ENCODE measurements at places on chromosomes 5 and 9.

DNA sequence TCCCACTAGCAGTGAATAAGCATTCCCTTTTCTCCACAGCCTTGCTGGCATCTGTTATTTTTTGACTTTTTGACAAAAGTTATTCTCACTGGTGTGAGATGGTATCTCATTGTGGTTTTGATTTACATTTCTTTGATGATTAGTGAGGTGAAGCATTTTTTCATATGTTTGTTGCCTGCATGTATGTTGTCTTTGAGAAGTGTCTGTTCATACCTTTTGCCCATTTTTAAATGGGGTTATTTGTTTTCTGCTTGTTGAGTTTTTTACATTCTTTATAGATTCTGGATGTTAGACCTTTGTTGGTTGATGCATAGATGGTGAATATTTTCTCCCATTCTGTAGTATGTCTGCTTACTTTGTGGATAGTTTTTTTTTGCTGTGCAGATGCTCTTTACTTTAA lies 171.7 kb downstream of the SREK1 start:
- DNase-seq: no peak

GRCh38 chr5:126341906-126342630 lies 81.1 kb upstream of the GRAMD2B start:
- no peak for DNase-seq

DNA sequence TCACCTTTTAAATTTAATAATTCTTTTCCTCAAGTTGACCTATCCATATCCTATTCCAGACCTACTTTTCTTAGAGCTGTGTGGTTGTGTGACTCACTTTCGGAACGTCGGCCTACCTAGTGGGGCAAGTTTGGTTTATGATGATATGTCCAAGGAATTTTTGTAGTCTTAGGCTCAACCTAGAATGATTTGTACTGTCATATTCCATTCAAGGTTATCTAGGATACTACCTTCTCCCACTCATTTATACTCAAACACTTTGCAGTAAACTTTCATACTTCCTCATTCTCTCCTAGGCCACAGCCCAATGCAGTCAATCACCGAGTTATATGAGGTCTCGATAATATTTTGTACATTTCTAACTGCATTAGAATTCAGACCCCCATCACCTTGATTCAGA lies 61.9 kb downstream of the PIK3R1 start:
- DNase-seq: no peak

GRCh38 chr5:172187118-172188032 lies 649 bp downstream of the STK10 start:
- peak; percentile 61 for DNase-seq

DNA sequence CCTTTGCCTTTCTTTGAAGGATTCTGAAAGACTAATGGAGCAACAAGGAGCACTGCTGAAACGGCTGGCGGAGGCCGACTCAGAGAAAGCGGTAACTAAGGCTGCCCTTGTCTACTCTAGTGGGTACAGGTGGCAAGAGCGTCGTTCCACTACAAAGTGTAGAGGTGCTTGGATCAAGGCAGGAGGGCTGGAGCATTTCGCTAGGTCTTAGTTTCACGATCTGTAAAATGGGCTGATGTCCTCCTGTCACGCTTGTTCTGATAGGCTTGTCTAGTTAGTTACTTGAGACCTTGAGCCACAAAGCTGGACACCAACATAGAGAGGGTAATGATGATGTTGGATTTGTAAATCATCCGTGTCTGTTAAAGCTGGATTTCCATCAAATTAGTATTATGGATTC lies 23.0 kb upstream of the GLE1 start:
- DNase-seq: no peak

GRCh38 chr5:113150821-113151220 lies 174.2 kb downstream of the DCP2 start:
- no peak for DNase-seq

GRCh38 chr5:92508271-92508670 lies 1072.7 kb downstream of the NR2F1-AS1 start:
- no peak for DNase-seq

DNA sequence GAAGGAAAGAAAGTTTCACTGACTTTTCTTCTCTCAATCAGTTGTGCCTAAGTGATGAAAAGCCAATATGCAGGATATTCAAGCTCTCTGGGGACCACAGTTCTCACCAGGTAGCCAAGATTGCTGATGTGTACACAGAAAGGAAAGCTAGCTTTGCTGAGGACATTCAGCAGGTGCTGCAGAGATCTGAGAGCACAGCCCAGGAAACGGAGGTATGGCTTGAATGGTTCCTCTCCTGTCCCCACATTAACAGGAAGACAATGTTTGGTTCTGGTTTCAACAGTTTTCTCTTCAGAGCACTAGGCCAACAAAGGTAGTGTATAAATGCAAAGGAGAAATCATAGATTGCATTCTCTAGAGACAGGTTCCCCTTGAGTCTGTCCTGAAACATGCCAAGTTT lies 69.6 kb downstream of the PTPDC1 start:
- DNase-seq: no peak

DNA sequence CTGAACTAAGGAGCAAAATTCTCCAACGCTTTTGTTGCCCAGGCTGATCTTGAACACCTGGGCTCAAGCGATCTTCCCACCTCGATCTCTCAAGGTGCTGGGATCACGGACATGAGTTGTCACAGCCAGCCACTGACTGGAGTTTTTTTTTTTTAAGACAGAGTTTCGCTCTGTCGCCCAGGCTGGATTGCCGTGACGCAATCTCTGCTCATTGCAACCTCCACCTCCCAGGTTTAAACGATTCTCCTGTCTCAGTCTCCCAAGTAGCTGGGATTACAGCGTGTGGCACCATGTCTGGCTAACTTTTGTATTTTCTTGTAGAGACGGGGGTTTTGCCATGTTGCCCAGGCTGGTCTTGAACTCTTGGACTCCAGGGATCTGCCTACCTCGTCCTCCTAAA lies 58.2 kb downstream of the EHMT1 start:
- no peak for DNase-seq

- no peak for DNase-seq
Observed at GRCh38 chr9:127311239-127311741, 46.7 kb downstream of the GARNL3 start.

DNA sequence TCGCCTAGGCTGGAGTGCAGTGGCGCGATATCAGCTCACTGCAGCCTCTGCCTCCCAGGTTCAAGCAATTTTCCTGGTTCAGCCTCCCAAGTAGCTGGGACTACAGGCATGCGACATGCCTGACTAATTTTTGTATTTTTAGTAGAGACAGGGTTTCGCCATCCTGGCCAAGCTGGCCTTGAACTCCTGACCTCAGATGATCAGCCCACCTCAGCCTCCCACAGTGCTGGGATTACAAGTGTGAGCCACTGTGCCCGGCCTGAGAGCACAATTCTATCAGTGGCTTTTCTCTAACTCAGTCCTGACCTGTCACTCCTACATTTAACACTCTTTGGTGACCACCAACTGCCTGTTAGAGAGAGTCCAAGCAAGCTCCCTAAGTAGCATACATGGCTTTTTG lies 82.7 kb upstream of the SPOCK1 start:
- no peak for DNase-seq

GRCh38 chr9:14945351-14945750 lies 35.1 kb upstream of the FREM1 start:
- no peak for DNase-seq

GRCh38 chr5:124746916-124747790 lies 714 bp upstream of the ZNF608 start:
- peak; percentile 49 for DNase-seq

- no peak for DNase-seq
Observed at GRCh38 chr9:121886759-121887485, 206.2 kb downstream of the TTLL11 start.

DNA sequence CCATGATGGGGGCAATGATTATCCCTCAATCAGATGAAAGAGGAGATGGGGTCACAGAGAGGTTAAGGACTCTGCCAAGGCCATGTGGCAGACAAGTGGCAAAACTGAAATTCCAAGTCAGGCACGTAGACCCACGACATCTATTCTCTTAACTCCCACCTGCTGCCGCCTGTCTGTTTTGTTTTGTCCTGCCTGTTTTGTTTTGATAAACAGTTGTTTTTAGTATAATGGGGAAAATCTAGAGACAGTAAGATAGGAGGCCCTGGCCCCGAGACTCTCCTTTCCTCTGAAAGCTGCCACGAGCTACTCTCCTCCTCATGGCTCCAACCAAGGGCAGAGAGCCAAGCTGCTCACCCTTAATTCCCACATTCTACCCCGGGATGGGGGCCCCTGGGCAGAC lies 4.9 kb downstream of the FSTL4 start:
- DNase-seq: no peak

- DNase-seq: no peak
Observed at GRCh38 chr9:1261266-1261665, 211.1 kb downstream of the DMRT2 start.

DNA sequence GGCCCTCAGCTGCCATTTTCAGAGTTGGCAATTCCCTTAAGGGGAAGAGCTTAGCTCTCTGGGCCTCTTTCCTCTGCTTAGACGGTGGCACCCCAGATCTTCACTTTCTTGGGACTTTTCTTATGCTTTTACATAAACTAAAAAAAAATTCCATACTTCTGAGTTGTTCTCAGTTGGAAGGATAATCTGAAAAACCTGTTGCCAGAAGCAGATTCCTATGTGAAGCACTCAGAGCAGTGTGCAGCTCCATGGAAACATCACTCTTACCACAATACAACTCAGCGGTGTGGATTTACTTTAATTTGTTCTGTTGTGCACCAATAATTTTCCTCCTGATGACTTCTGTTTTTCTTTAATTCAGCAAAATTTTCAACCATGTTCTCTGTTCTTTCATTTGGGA lies 44.1 kb upstream of the MROH2B start:
- no peak for DNase-seq

DNA sequence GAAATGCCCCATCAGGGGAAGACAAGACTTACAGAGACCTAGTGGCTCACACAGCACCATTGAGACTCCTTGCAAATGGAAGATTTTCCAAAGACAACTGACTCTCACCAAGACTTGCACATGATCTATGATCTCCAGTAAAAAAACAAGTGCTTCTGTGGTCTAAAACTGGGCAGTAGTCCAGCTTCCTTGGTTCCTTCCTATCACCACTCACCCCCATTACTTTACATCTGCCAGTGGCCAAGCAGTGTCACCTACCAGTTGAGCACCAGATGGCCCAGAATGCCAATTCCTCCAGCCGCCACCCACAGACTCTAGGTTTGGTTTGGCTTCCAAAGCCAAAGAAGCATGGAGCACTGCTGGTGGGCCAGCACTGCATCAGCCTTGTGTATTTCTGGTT lies 47.7 kb downstream of the SH3TC2 start:
- no peak for DNase-seq

DNA sequence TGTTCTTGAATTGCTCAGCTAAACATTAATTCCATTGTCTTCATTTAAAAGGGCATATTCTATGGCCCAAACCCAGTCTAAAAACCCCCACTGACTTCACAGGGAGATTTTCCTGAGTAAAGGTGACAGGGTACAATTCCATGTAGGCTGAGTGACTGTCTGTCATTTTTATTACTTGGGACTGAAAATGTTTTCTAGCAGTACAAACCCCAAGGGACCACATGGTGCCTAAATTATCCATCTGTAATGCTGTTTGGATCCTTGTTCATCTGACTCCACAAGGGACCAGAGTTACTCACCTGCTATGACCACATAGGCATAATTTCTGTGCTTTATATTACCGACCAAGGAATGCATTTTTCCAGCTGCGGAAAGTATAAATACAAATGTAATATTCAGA lies 349.1 kb downstream of the ZNF608 start:
- no peak for DNase-seq

- no peak for DNase-seq
Observed at GRCh38 chr9:129656795-129657390, 8.6 kb upstream of the PRRX2 start.

DNA sequence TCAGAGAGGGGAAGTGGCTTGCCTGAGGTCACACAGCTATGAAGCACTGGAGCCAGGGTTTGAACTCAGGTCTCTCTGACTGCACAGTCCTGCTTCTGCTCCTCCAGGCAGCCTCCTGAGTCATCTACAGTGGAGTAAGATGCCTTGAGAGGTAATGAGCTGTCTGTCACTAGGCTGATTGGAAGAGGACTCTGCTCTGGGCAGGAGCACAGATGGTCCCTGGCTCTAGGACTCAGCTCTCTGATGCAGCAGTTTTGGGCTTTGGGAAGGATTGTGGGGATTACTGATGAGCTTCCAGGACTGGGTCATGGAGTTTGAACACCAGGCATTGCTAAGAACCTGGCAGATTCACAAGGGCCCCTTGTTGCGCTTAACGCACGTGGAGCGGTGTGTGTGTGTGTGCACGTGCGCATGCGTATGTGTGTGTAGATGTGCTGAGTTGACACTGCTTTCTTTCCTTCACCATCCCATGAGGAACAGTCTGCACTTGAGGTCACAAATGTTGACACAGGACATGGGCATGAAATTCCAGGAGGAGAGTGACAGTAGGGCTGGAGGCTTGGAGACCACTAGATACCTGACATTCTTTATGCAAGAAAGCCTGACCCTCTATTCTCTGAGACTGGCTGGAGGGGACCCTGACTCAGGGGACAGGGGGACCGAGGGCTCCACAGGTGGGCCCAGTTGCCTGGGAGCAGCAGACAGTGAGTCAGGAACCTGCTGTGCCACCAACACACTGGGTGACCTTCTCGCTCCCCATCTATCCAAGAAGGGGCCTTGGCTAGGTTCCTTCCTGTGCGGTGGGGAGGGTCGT lies 170.5 kb downstream of the RGS3 start:
- peak; percentile 6 for DNase-seq

GRCh38 chr9:98019098-98019497 lies 36.0 kb downstream of the ANP32B start:
- no peak for DNase-seq

GRCh38 chr5:172544371-172545095 lies 90.2 kb upstream of the SH3PXD2B start:
- no peak for DNase-seq

GRCh38 chr9:27800692-27801370 lies 227.6 kb upstream of the C9orf72 start:
- DNase-seq: no peak

GRCh38 chr9:138057726-138058125 lies 180.1 kb downstream of the CACNA1B start:
- DNase-seq: no peak

DNA sequence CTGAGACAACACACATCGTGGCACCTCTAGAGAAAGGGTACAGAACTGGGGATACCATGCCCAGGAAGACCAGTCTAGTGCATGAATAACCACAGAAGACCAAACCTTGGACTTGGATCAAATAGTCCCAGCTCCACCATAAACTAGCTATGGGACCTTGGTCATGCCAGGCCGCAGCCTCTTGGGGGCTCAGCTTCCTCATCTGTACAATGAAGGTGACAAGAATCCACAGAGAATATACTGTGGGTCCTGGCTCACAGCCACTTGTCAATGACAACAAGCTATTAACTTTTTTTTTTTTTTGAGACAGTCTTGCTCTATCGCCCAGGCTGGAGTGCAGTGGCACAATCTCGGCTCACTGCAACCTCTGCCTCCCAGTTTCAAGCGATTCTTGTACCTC lies 3.9 kb downstream of the KYAT1 start:
- no peak for DNase-seq
